Glutamatergic neuron (in vitro differentiated cells): ENCODE measurements at places on chromosomes 3 and 15.

GRCh38 chr15:72999586-72999985 is 52.7 kb upstream of the NEO1 start:
- no peak for DNase-seq

- DNase-seq, result no peak
Measured at GRCh38 chr3:6679510-6679909, 181.4 kb upstream of the GRM7 start.

- no peak for DNase-seq
Measured at GRCh38 chr3:110099711-110100110, 762.4 kb upstream of the DPPA4 start.

- no peak for DNase-seq
Measured at GRCh38 chr3:46183330-46183729, 24.8 kb downstream of the CCR1 start.

DNA sequence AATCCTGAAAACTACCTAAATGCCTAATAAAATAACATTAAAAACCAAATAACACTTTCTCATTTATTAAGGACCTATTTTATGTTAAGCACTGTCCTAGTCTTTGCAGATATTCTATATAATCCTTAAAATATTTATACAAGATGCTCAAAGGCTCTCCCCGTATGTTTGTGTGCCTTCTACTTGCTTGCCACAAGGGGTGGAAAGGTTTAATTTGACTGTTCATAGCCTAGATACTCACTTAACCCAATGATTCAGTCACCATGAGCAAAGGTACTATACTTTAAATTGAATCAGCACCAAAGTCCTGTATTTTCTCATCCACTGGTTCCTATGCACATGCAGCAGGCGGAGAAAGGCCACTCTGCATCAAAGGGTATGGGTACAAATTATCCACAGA is 32.0 kb downstream of the LSAMP start:
- no peak for DNase-seq

DNA sequence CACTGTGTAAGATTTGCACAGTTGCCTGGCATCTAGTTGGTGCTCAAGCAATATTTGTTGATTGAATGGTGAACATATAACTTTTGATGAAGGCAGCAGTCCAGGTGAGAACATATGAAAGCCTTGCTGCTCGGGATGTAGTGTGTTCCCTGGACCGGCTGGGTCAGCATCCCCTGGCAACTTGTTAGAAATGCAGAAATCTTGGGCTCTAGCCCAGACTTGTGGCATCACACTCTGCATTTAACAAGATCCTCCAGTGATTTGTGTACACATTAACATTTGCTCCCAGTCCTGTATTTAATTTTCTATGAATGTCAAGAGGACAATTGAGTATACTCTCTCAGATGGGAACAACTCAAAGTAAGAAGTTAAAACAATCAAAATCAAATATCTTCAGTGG is 69.0 kb upstream of the SAMMSON start:
- no peak for DNase-seq

- DNase-seq, result no peak
Measured at GRCh38 chr15:23074684-23075083, 35.3 kb upstream of the TUBGCP5 start.

GRCh38 chr3:45597171-45597570 is 2.6 kb downstream of the LIMD1 start:
- DNase-seq, result no peak

- no peak for DNase-seq
Measured at GRCh38 chr3:45509038-45509767, 85.3 kb upstream of the LIMD1 start.

GRCh38 chr3:44576613-44577012 is 8.2 kb upstream of the ZNF660 start:
- no peak for DNase-seq

DNA sequence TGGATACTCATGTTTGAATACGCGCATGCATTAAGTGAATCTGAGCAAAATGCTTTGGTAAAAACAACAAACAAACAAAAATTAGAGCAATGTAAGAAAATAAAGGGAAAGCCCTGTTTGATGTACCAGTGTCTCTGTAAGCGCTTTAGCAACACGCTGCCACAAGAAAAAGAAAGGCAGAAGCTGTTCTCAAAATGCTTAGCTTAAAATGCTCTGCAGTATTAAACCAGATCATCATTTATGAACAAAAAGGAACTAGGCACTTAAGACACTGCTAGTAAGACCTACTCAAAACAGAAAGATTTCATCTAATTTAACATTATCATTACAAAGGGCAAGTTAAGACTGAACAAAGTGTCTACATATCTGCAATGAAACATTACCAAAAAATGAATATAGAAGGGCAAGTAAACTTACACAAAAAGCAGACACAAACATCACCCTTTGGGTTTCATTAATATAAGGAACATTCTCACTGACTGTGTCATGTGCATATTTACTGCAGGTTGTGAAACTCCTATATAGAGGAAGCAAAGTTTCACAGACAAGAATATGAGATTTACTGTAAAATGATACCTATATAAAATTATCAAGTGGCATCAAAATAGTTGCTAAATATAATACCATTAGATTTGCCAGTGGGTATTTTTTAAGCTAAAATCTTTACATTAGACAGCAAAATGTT is 102.1 kb downstream of the FBXL22 start:
- no peak for DNase-seq

- no peak for DNase-seq
Measured at GRCh38 chr15:44099671-44100070, 95.4 kb downstream of the FRMD5 start.

- DNase-seq, result no peak
Measured at GRCh38 chr3:27449530-27450150, 34.5 kb downstream of the SLC4A7 start.

DNA sequence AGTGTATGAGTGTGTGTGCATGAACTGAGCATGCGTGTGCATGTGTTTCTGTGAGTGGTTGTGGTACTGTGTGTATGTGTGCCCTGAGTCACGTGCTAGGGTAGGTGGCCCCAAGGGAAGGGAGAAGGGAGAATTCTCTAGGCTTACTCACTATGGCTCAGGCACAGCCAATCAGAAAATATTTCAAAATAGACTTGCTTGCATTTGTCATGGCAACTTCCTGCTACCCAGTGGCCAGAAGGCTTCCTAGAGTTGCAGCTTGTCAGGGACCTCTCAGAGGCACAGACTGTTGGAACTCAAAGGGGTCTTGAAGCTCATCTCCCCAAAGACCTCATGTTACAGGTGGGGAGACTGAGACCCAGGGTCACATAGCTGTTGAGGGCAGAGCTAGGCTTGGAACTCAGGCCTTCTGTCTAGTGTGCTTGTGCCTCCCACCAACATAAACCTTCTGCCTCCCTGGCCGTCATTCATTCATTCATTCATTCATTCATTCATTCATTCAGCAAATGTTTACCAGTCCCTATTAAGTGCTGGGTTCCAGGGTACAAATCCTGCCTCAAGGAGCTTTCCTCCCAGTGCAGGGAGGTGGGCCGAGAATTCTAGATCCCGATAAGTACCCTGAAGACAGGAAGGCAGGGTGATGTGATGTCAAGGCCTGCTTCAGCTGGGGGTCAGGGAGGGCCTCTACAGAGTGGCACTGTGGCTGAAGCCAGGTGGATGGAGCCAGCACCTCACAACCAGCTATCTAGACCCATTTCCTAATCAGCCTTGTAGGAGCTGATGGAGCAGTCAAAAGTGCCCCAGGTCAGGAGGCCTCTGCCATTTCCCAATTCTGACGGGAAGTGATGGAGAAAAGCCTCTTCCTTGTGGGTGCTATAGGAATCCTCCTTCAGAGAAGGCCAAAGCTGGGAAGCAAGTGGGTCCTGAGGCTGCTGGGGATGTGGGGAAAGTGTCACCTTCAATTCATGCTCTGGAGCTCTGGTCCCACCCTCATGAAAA is 10.9 kb upstream of the RFT1 start:
- DNase-seq, result no peak

DNA sequence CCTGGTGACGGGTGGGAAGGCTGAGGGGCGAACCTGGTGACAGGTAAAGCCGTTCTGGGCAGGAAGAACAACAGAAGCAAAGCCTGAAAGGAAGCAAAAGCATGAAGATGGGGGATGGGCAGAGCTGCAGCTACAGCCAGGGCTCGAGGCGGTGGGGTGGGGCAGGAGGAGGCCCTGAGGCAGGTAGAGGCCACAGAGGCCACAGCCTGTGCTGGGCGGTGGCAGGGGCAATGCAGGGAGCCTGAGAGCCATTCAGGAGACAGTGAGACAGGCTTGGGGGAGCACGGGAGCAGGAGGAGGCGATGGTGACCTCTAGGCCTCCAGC is 8.2 kb downstream of the PCSK6 start:
- DNase-seq, result no peak

DNA sequence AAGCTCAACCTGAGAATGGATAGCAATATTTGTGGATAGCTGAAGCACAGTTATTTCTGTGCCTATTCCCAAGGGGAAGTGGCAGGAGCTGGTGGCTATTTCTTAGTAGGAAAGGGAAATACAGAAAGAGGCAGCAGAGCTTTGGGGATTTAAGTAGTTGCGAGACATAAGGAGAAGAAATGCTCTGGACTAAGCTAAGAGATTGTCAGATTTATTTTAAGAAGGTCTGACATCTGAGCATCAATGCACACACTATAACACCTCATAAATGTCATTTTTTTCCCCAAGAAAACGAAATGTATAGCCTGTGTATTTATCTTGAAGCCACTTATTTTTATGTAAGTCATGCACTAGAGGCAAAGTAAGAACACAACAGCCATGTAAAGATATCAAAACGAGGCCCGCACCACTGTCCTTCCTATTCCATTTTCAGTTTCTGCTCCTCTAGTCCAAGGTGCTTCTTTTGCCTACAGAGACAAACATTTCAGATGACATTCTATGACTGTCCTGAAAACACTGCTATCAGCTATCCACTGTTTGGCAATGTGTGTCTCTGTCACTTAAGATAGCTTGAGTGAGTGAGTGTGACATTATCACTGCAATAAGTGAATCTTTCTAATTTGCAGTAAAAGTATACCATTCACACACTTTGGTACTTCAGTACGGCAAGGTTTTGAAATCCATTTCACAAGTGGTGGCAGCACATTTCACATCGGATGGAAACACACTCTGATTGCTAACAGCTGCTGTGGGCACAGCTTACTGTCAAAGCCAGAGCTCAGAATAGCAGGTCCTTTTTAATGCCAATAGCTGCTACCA is 62.7 kb upstream of the ICE2 start:
- DNase-seq, result no peak

DNA sequence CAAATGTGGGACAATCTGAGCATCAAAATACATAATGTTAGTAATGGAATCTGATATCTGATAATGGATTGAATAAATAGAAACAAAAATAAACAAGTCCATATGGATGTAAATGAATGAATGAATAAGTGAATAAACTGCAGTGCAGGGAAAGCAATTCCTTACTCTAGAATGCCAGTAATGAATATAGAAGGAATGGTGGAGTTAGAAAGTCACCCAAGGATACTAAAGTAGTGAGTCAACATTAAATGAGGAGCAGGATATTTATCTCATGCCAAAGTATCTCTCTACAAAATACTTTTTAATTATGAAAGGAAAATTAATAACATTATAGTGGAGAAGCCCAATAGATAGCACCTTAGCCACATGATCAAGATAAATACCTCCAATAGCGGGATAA is 300.3 kb downstream of the FEZF2 start:
- DNase-seq, result no peak

GRCh38 chr15:24832282-24832681 is 122.5 kb upstream of the SNRPN start:
- no peak for DNase-seq

DNA sequence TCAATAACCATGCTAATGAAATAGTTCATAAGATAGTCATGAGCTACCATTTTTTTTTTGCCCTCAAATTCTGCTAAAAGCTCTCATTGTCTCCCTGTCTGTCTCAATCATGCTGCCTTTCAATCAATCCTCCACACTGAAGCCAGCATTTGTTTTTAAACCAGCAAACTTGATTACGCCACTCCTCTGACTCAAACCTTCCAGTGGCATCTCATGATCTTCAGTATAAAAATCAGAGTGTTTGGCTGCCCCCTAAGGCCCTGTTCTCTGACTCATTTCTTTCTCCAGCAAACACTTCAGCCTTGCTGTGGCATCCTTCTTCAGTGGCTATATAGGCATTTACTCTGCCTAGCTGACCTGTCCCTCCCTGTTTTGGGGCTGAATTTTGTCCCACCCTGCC is 36.0 kb upstream of the EOMES start:
- no peak for DNase-seq

GRCh38 chr3:187377842-187378241 is 9.7 kb downstream of the RTP4 start:
- DNase-seq, result no peak

DNA sequence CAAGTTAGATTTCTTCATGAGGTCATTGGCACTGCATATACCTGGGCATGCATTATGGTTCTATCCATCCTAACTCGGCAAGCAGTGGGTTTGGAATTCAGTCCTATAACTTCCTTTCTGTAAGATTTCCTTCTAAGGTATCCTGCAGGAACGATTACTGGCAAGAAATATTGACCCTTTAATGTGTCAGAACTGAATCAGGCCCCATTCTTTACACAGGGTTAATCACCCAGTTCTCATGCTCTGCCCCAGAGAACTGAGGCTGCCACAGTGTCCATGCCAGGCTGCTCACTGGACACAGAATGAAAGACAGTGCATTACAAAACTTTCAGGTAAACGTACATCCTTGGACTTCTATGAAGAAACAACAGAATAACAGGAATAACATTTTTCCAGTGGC is 108.9 kb downstream of the RPL22L1 start:
- DNase-seq, result no peak

DNA sequence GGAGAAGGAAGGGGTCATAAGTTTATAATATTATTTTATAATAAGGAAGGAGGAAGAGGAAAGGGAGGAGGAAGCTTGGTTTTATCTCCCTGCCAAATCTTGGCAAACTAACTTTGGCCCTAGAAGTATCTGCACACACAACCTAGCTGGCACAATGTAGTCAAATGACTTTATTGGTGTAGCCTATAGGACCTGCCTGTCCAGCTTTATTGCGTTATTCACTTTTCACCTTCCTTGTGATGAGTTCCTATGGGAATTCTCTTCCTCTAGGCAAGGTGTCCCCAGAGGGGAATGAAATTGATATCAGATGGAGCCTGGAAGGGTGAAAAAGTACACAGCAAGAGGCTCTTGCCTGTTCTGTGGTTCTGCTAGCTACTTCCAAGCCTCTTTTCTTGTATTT is 111.2 kb upstream of the SLC25A36 start:
- DNase-seq, result no peak

DNA sequence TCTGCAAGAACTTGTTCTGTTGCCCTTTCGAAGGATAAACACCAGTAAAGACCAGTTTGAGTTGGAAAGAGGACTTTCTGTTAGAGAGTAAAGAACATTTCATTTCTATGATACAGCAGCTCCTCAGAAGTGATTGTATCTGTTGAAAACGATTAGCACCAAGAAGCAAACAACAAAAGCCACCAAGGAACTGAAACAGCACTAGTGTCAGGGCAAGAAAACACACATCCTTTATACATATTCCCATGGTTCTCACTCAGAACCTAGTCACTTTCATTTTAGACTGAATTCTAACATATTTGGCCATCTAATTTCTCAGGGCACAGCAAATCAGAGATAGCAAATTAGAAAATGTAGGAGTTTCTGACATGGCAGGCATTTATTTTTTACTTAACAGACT is 116.1 kb downstream of the ATP1B3 start:
- DNase-seq, result no peak

DNA sequence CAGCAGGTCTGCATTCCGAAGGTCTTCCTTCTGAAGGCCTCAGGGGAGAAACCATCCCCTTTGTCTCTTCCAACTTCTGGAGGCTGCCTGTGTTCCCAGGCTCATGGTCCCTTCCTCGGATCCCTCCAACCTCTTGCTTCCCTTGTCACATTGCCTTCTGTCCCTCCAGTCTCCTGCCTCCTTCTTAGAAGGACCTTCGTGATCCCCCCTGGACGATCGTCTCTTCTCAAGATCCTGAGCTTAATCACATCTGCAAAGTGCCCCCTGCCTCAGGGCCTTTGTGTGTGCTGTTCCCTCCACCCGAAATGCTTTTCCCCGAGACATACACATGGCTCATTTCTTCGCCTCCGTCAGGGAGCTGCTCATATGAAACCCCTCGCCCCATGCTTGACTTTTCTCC is 505.8 kb downstream of the SHQ1 start:
- DNase-seq, result no peak
